ENCODE measurements at places on chromosomes 16 and 17.

- no peak for DNase-seq
Measured at GRCh38 chr16:66304151-66304550, 62.3 kb upstream of the CDH5 start.

DNA sequence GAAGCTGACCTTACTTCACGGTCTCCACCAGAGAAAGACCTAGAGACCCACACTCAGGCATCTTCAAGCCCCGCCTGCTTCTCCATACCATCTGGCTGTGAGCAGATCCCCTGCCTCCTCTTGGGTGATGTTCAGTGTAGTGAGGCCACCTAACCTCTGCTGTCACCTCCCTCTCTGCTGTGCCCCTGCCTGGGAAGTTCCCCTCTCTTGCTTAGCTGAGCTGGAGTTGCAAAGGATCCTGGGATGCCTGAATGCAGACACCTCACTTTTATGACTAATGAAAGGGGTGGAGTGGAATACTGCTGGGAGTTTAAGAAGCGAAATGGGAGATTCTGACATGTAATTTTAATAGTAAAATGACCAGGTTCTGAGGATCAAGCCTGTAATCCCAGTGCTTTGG is 5.8 kb downstream of the IRX3 start:
- DNase-seq = peak; percentile 31

DNA sequence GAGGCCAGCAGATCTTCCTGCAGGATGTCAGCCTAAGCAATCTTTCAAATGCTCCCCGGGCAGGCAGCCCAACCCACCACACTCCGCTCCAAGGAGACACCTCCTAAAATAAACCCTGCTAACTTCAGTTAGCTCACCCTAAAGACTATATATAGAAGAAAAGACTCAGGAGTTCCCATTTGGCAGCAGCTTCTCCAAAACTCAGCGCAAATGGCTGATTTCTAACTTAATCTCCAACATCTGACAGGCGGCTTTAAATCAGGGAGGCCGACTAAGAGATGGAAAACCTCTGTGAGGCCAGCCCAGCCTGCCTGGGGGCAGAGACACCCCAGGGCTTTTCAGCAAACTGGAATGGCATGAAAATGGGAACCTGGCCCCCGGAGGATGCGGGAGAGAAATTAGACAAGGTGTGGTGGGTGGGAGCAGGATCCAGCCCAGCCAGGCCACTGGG is 91.6 kb downstream of the XYLT1 start:
- DNase-seq = no peak

DNA sequence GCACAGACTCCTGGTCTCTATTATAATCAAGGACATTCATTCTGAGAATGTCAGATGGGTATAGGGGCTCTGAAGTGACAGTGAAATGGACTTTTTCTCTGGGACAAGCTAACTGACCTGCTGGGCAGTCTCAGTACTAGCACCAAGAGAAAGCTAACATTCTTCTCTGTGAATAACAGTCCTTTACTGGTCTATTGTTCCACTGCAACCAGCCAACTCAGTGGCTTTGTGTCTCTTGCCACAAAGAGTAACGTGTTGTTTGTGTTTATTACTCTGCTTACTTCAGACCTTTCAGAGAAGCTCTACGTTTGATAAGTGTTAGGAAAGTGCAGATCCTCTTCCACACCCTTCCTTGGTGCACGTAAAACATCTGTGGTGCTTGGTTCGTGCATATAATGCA is 61.5 kb upstream of the BCAR1 start:
- no peak for DNase-seq

DNA sequence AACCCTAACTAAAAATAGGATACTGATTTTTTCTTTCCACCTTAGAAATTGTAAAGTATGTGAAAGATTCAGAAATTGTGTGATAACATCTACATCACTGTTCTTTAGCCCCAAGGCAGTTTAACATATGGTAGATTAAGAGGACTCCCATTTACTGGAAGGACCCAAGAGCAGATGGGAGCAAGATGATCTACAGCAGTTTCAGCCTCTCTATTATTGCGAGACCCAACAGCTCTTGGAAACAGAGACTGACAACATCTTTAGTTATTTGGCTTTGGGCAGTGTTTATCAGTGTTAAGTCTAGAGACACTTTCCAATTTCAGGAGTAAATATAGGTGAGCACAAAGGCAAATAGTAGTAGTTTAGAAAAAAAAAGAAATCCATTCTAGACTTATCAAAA is 124.9 kb upstream of the CORO6 start:
- DNase-seq = no peak

DNA sequence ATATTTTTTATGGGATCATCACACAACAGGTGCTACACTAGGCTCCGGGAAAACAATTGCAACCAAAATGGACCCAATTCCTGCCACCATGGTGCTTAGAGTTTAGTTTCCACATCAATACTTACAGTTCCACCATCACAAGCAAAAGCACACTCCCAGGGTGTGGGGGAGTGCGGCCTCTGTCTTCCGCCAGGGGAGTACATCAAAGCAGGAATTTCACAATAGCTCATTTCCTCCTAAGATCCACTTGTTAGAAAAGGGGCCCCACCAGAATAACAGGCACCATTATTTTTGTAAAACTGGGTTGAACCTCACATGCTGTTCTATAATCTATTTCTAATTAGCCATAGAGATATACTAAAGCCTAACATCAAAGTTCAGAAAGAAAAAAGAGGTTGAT is 44.3 kb upstream of the PSMD7 start:
- DNase-seq = no peak

GRCh38 chr17:14304773-14305517 is 4.1 kb downstream of the HS3ST3B1 start:
- no peak for DNase-seq

GRCh38 chr17:29588562-29589411 is 661 bp downstream of the GIT1 start:
- DNase-seq = no peak

- DNase-seq = no peak
Measured at GRCh38 chr17:76002100-76002499, 1.4 kb downstream of the CDK3 start.

GRCh38 chr16:82011199-82011641 is at the start of gene SDR42E1:
SDR42E1 (minus strand) TSS chr16:82011470; CDS start chr16:82000858, 10,612 bp downstream.
- DNase-seq = peak; percentile 36

DNA sequence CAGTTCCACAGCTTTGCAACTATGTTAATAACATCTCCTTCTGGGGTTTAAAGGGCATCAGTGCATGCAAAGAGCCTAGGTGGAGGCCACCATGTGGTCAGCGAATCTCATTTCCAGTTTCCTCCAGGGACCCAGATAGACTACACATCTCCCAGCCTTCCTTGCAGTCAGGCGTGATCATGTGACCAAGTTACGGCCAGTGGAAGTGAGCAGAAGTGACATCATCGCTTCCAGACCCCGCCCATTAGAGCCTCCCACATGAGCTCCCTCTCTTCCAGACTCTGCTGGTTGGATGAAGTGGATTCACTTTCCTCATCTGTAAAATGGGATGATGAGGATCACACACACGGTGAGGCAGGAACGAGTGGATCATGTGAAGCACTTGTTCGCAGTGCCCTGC is 27.4 kb upstream of the KDM8 start:
- DNase-seq = no peak

GRCh38 chr17:5667871-5668270 is 83.6 kb upstream of the NLRP1 start:
- no peak for DNase-seq

- no peak for DNase-seq
Measured at GRCh38 chr17:74951680-74952421, 16.2 kb downstream of the OTOP3 start.
